ENCODE measurements at places on chromosomes 16 and 17. TPM values are rescaled to one million over a fixed set of nuclear protein-coding genes. Genes with fewer than 3 reads are reported as not detected.

DNA sequence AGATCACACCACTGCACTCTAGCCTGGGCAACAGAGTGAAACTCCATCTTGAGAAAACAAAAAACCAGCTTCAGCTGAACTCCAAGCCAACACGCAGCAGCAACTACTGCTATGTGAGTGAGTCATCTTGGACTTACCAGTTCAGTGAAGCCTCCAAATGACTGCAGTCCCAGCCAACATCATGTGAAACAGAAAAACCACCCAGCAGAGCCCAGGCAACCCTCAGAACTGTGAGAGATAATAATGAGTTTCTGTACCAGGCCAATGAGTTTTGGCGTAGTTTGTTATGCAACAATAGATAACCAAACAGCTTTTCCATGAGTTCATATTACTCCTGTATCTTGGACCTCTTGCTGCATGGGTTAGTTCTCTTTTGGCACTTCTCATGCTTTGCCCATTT is 23.3 kb downstream of the PHF12 start:
- DNase-seq: peak; percentile 50

DNA sequence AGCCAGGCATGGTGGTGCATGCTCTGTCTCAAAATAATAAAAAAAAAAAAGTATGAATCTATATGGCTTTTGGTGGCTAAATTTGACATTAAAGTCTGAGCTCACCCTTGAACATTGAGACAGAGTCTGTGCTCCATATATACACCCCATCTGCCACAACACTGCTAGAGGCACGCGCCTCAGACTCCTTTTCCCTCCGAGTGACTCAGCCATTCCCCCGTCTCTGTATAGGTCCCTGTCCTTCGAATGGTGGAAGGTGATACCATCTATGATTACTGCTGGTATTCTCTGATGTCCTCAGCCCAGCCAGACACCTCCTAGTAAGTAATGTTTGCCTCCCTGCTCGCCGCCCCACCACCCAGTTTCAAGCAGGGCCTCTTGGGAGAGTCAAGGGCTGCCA is 4.5 kb upstream of the EFNB3 start:
- no peak for DNase-seq

The ABCA3 gene
- 0.51 TPM for total RNA-seq

- peak; percentile 34 for DNase-seq
These were observed 41.9 kb upstream of the RBBP6 start for GRCh38 chr16:24497440-24497839.

DNA sequence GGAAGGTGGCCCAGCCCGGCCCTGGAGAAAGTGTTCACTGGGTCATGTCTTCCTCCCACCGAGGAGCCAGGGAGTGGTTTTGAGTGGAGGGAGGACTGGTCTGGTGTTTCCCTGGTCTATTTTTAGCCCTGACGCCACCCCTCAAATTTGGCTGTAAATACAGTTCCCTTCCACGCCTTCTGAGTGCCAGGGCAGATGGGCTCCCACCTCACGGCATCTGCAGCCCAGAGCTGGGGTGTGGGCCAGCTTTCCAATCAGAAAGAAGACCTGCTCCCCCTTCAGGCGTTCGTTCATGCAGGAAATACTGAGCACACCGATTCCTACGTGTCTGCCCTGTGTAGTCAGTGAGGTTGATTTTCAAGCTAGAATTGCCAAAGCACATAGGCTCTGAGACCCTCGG is 53.7 kb downstream of the SNX20 start:
- DNase-seq: peak; percentile 8

DNA sequence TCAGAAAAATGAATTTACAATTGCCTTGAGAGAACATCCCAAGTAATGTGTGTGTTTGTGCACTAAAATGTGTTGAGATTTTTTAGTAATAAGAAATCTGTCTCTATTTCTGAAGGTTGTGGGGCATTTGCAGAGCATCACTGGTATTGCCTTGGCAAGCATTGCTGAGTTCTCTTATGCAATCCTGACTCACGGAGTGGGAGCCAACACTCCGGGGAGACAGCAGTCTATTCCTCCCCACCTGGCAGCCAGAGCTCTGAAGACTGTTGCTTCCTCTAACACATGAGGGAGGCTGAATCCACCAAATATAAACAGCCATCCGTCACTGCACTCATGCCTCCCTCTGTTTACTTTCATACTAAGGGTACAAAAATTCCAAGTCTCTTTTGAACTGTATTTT is 10.6 kb downstream of the CNTD1 start:
- DNase-seq: peak; percentile 74

DNA sequence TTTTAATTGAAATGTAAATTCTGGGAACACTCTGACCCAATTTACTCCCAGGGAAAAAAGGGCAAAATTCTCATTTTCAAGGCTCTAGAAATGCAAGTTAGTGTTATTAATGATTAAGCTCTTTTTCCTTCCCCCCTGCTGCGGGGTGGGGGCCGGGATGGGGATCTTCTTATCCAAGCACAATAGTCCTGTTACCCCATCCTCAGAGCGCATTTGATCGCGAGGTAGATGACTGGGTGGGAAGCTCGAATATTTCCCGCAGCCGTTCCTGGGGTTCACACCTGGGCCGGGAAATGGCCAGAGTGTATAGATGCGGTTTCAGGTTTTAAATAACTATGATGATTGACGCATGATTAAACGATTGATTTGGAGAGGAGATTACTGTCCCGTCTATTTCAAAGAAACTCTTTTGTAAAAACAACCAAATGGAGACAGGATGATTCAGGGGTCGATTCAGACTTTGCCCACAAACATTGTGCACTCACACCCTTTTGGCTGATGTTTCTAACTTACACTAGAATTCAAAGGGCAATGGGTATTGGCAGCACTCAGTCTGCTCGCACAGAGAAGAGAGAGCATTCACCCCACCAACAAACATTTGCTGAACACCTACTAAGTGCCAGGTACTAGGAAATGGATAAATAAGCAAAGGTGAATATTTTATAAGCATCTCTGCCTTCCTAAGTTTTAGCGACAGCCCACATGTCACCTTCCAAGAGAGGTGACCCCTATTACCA is 55.0 kb downstream of the SALL1 start:
- no peak for DNase-seq

- peak; percentile 47 for DNase-seq
These were observed 470 bp downstream of the MLYCD start for GRCh38 chr16:83899272-83899897.

DNA sequence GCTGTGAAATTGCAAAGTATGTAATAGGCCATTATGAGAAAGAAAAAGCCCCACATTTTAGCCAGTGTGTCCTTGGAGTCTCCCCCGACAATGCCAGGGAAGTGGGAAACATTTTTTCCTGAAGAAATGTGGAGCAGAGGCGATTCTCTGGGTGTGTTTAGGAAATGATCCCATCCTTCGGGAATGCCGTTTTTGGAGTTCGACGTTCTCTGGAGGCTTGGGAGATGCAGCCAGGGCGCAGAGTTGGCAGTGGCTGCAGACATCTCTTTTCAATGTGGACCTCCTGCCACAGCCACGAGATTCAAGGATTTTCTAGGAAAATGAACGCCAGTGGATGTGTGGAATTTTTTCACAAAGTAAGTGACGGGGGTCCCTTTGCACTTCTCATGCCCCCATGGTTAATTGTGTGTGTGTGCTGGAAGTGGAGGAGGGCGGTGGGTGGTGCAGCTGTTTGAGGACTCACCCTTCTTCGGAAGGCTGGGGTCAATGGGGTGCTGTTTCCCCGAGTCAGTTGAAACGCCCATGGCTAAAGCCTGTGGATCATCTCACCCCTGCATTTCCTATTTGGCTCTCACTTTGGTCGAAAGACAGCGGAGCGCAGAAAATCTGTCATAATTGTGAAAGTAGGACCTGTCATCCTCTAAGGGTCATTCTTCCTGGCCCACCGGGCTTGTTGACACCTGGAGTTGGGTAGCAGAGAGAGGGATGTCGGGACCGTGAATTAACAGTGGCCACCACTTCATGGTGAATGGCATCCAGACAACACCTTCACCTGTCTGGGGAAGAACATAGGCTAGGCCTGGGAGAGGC is 73.2 kb downstream of the CMIP start:
- no peak for DNase-seq

DNA sequence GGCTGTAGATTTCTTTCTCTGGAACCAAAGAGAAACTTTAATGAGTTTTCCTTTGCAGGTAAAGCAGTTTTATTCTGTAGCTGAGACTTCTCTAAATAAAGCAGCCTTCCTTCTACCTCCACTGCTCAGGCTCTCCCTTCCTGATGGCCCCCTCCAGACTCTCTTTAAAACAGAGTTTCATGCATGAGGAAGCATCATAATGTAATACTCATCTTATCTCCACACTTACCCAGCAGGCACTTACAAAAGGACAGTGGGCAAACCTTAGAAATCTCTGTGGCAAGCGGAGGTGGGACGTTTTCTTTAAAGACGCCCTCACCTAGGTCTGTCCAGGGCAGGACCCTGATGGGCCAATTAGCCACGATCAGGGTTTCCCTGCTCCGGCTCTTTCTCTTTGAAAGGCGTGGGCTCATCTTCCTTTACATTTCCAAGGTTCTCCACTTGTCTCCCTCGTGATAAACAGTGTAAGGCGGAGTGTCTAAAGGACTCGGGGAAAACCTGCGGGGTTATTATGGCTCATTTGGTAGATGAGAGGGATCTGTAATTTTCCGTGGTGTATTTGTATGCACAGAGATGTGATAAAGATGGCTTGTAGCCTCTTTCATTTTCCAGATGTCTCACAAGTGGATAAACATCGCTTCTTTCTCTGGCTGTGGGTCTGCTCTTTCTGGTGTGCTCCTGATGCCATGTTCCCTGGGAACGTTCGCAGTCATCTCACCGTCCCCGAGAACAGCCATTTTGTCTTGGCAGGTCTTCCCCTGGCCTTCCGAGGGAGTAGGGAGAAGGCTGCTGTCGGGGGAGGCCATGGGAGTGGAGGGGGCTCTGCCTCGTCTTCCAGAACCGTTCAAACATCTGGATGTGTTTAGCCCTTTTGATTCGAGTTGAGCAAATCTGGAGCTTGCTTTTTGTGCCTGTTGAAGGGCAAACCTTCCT is 239.0 kb downstream of the CCDC182 start:
- DNase-seq: no peak

DNA sequence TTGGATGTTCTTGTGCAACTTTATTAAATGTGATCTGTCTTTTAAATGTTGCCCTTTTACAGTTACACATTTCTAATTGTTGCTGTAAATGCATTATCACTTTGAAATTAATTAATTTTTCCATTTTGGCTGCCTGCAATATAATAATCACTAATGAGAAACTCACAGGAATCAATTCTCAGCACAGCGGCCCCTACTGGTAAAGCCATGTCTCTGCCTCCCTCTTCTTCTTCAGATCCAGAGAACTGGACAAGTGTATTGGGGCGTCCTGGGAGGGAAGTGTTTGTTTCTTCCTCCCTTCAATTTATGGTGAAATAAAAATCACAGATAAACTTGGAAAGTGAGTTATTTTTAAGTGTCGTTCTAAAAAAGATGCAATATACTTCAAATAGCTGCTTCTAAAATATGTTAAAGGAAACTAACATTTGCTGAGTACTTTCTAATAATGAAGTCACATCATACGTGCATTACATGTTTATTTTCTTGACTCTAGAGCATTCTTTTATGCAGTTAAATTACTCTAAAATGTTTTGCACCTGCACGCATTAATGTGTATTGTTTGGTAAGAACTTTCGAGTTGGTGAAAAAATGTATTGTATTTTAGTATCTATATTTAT is 338.0 kb downstream of the WWOX start:
- DNase-seq: peak; percentile 18

- DNase-seq: no peak
These were observed 67.8 kb downstream of the ANKRD11 start for GRCh38 chr16:89422527-89422904.

The TXNDC11 gene
- total RNA-seq: 29.4 TPM

The TBC1D28 gene
- total RNA-seq: 0.53 TPM

DNA sequence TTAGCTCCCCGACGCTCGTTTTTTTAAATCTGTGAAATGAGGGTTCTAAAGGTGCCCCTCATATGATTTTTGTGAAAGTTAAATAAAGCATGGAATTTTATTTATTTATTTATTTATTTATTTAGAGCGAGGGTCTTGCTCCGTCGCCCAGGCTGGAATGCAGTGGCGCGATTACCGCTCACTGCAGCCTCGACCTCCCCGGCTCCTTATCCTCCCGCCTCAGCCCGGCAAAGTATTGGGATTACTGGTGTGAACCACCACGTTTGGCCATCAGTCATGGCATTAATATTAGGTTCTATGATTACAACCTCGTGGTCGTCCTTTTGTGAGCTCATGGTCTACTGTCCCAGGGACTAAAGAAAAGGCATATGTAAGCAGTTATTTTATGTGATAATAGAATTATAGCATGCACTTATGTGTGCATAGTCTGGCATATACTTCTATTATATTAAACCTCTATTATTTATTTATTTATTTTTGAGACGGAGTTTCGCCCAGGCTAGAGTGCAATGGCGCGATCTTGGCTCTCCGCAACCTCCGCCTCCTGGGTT is 557 bp upstream of the LUC7L start:
- DNase-seq: no peak

DNA sequence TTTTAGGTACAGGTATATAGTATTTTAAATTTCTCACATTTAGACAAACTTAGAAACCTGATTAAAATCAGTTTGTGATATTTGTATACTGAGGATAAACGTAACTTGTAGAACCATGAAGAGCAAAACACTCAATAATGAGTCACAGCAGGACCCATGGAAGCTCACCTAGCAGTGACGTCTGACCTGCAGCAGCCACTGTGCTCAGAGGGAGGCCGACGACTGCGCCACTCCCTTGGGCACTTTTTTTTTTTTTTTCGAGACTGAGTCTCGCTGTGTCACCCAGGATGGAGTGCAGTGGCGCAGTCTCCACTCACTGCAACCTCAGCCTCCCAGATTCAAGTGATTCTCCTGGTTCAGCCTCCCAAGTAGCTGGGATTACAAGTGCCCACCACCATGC is 106.2 kb upstream of the AXIN2 start:
- no peak for DNase-seq

DNA sequence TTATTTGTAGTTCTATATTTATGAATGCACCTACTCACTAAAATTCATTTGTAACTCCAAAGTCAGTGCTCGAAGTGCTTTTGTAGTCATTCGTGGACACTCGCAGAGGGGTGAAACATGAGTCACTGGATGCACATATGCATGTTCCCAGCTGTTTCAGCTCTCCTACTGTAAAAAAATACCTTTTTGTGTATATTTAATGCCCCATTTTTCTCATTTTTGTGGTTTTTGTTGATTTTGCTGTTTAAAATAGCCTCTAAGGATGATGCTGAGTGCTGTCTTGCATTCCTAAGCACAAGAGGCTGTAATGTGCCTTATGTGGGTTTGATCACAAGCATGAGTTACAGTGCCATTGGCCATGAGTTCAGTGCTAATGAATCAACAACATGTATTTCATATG is 30.6 kb downstream of the CENPV start:
- DNase-seq: no peak

GRCh38 chr17:58263773-58264172 is 17.0 kb downstream of the MPO start:
- no peak for DNase-seq

The ABCA5 gene
- 11.6 TPM for total RNA-seq

The SPOP gene
- total RNA-seq: 50.7 TPM
